H7 (cell line): ENCODE measurements at places on chromosomes 1 and 21.

DNA sequence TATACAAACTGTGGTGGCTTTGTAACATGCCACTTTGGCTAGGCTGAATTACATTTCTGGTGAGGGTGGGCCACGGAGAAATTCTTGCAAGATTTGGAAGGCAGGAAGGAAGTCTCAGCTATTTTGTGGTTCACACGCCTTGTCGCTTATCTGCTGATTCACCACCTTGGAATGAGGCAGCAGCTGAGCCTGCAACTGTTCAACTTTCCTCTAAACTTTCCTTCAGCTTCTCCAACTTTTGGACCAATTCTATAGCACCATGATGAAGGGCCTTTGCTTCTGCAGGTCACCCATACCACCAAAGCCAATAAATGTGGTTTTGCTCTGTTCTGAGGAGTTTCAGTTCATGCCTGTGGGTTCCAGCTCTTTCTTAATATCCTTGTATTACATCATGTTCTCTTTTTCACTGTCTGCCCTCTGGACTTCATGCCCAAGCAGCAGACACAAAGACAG is 337.6 kb upstream of the SNX7 start:
- DNase-seq, result peak; percentile 4

GRCh38 chr1:112537456-112537855 is 28.7 kb downstream of the WNT2B start:
- DNase-seq, result no peak

GRCh38 chr1:58714544-58714943 is 14.7 kb upstream of the MYSM1 start:
- no peak for DNase-seq

DNA sequence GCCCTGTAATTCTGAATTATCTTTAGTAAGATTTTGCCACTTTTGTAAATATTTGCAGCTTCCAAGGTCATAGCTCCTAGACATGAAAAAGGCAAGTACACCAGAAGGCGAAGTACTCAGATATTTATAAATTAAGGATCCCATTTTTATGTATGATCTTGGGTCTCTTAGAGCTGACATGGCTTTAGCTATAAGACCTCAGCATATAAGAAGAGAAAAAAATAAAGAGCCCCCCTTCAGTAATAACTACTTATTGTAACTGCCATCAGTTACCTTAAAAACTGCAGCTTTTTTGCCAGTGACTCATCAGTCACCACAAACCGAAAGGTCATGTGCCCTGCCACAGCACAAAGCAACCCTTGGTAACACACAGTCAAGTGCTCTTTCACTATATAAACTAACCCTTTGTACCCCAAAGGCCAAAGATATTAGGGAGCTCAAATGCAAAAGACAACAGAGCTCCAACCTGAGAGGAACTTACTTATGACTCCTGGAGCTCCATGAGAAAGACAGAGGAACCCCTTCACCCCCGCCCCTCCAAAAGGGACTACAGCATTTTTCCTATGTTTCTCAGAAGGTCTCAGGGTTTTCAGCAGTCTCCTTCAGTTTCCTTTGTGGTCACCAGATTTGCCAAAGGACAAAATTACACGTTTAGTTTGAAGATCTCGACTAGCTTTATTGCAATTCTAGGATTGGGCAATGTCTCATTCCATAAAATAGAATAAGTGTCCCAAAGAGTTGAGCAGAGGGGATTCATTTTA is 219.8 kb upstream of the DUSP10 start:
- no peak for DNase-seq

GRCh38 chr1:218751208-218751948 is 406.2 kb downstream of the TGFB2 start:
- no peak for DNase-seq

DNA sequence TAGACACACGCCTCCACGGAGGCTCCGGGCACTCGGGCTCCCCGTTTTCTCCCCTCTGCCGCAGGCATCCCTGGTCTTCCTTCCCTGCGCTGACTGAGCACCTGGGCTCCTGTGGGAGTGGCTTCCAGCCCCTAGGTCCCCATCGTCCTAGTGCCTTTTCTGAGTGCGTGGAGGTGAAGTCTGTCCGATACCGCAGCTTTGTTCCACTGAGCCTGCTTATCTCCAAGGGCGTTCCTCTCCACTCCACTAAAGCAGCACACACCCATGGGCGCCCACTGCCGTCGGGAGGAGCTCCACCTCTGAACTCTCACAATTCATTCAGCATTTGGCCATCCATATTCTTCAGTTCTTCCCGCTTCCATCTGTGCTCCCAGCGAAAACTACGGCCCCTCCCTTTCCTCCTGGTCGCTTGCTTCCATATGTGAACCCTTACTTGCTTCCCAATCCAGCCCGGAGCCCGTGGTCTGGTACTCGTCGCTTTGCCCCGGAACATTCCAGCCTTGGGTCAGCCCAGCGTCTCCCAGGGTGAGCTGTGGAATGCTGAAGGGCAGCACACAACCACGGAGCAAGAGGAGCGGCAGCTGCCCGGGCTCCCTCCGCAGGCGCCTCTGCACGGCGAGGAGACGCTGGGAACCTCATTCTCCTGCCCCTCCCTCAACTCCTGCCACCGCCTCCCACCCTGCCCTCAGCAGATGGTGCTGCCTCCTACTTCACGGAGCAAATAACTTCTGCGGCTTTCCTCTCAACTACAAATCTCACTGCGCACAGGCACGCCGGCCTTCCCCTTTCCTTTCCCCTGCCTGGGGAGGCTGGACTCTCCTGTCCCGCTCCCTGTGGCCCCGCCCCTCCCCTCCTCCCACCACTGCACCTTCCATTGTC is 27.5 kb downstream of the ATP8B2 start:
- DNase-seq, result peak; percentile 85

GRCh38 chr1:247429496-247429895 is 13.5 kb downstream of the NLRP3 start:
- DNase-seq, result no peak

GRCh38 chr21:39373634-39374033 is 24.7 kb upstream of the HMGN1 start:
- peak; percentile 65 for DNase-seq

GRCh38 chr1:154151311-154151710 is 3.6 kb downstream of the NUP210L start:
- DNase-seq, result no peak

DNA sequence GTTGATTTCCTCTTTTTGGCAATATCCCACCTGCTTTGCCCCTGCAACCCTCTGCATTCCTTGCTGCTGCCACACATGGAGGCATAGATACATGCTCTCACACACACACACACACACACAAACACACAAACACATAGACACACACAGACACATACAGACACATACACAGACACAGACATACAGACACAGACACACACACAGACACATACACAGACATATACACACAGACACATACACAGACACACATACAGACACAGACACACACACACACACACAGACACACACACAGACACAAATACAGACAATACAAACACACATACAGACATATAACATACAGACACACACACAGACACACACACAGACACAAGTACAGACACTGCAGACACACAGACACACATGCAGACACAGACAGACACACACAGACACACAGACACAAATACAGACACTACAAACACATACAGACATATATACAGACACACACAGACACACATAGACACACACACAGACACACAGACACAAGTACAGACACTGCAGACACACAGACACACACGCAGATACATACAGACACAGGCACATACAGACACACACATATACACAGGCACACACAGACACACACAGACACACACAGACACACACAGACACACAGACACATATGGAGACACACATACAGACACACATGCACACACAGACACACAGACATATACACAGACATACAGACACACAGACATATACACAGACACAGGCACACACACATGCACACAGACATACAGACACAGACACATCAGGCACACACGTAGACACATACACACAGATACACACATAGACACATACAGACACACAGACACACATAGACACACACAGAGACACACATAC is 83.3 kb downstream of the MAP3K7CL start:
- no peak for DNase-seq

DNA sequence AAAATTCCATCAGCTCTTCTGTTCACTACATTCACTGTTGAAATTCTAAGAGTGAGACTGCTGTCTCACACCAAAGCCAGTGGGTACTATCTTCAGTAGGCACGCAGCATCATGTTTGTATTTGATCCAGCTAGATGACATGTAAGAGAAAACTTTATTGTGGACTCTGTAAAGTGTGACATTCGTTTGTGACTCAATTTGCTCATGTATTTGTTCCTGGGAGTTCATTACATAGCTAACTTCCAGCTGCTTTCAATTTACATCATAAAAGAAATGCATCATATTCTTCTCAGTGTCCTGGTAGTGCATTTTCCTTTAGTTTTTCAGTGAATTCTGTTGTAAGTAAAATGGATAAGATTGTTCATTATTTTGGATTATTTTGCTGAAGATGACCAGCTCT is 31.4 kb downstream of the CTH start:
- DNase-seq, result peak; percentile 11

DNA sequence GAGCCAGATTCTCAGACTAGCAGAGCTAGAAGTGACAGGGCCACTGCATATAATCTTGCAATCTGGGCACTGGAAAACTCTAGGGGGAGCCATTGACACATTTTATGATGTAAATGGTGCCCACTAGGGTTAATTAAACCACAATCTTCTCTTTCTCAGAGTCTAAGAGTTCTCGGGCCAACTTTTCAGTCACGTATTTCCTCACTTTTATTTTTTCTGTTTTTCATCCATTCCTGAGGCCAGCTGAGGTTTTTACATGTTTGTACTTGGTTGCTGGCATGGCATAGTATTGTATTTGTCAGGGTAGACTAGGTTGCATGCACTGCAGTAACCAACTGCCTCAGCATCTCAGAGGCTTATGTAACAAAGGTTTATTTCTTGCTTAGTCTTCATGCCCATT is 138.2 kb downstream of the ZNF326 start:
- peak; percentile 33 for DNase-seq

DNA sequence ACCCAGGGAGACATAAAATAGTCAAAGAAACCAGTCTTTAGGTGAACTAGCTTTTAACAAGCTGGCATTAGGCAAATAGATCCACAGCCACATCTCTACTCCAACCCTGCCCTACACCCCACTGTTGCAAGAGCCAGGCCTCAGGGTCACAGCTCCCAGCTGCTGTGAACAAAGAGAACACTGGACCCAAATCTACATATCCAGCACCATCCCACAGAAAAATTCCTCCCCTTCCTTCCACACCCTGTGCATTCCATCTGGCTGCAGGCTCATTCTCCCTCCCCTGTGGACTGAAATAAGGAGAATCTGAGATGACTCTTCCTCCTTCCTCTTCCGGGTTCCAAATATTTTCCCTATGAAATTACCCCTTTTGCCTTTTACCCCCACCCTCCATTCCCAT is 23.2 kb downstream of the DLGAP3 start:
- DNase-seq, result no peak

GRCh38 chr1:38039331-38040088 is 7.1 kb downstream of the POU3F1 start:
- DNase-seq, result no peak

DNA sequence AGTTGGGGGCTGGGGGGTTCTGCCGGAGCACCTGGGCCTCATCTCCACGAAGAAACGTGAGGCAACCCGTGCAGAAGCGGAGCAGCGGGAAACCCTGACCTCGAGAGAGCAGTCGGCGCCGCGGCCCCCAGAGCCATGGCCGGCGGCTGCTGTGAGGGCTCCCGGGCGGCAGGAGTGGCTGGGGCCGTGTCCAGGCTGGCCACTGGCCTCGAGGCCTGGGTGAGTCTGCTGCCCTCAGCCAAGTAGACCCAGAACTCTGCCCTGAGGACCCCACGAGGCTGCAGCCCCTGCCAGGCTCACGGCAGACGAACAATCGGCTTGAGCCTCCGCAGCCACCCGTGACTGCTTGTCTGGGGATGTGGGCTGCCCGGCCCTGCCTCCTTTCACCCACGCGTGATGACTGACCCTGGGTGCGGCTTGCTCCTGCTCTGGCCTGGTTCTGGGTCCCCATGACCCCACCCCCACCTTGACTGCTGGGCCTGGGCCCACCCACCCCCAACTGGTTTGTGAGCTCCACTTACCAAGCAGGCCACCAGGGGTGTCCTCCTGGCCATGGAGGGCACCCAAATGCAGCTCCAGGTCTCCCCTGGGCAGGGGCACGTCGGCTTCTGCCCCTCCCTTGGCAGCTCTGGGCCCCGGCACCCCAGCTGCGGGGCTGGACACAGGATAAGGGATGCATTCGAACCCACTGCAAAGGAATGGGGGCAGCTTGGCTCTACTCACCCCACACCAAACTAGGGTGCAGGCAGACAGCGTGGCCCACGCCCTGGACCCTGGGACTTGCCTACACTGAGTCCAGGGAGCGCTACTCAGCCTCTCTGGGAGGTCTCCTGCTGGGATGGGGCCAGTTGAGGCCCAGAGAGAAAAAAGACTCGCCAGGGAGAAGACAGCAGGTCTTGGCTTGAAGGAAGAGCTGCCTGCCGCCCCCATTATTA is 34.2 kb downstream of the MORN1 start:
- no peak for DNase-seq

DNA sequence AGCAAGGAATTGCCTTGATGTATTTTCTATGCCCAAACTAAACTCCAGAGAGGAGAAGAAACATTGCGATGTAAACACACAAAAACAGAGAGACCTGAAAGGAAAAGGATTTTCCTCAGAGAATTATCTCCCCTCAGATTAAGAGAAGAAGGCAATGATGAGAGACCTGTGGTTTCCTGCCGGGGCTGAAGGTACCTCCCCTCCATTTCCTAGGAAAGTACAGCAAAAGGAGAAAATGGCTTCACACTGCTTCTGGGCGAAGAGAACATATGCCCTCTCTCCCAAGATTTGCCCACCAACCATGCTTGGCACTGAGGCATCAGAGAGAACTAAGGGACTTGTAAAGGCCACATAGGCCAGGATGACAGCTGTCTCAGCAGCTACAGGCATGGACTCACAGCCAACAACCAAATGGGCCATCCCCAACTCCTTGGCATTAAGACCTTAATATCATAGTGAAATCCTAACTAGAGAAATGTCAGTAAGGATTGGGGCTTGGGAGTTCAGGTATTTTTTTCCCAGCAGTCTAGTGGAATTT is 523.0 kb downstream of the PTPRC start:
- no peak for DNase-seq
